ENCODE measurements at places on chromosomes 4 and X.

DNA sequence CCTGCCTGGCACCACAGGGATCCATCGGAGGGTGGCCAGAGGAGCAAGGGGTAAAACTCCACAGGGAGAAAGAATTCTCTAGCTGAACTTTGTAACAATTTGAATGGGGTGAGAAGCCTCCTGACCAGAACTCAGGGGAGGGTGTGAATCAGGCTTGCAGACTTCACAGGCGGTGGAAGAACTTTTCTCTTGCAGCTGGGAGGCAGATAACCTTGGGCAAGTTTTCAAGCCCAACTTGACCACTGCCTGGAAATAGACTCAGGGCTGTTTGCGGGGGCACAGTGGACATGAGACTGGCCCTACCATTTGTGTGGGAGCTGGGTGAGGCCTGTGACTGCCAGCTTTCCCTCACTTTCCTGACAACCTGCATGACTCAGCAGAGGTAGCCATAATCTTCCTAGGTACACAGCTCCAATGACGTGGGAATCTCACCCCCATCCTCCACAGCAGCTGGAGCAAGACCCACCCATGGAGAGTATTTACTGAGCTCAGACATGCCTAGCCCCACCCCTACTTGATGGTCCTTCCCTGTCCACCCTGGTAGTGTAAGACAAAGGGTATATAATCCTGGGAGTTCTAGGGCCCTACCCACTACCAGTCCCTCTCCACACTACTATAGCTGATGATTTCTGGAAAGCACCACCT lies 210.0 kb upstream of the AGTR2 start:
- no peak for DNase-seq

- no peak for DNase-seq
Observed at GRCh38 chrX:134855751-134856150, 135.0 kb upstream of the SMIM10 start.

DNA sequence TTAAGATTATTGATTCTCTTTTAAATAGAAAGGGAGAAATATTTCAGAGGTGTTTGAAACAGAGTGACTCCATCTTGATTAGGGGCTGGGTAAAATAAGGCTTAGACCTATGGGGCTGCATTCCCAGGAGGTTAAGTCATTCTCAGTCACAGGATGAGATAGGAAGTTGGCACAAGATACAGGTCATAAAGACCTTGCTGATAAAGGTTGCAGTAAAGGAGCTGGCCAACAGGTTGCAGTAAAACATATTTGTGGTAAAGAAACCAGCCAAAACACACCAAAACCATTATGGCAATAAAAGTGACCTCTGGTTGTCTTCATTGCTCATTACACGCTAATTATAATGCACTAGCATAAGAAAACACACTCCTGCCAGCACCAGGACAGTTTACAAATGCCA lies 165.0 kb downstream of the SPIN4 start:
- DNase-seq, result no peak

DNA sequence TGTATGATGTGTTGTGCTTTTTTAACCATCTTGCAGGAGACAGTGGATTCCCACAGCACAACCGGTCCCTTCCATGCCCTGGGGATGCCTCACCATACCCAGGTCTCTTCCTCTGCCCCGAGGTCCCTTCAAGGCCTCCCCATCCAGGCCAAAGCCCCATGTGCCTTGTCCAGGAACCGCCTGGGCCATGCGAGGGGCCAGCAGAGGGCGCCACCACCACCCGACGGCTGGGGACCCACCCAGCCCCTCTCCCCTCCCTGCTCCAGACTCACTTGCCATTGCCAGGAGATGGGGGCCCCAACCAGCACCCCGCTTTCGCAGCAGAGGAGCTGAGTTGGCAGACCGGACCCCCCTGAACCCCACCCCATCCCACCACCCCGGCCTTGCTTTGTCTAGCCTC lies 485.5 kb downstream of the TRAM1L1 start:
- no peak for DNase-seq

GRCh38 chrX:12583543-12583942 lies 207.7 kb upstream of the PRPS2 start:
- no peak for DNase-seq

GRCh38 chr4:5444918-5445517 lies 263.3 kb downstream of the EVC2 start:
- DNase-seq, result no peak

DNA sequence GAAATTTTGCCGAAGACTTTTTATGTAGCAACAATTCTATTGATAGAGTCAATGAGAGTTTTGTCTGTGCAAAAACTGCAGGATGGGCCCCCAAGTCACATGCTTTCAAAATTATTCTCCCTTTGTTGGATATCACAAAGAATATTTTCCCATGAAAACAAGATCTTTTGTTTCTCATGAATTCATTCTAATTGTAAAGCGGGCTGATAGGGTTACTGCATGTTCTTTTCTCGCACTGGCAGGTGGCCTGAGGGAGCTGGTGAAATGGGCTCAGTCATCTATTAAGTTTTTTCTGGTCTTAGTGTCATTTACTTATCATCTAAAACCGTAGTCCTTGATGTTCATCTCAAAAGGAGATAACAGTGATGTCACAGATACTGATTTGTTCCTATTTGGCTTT lies 44.2 kb downstream of the MID1IP1 start:
- DNase-seq, result no peak

- DNase-seq, result no peak
Observed at GRCh38 chrX:40484408-40485091, 96.2 kb upstream of the ATP6AP2 start.

DNA sequence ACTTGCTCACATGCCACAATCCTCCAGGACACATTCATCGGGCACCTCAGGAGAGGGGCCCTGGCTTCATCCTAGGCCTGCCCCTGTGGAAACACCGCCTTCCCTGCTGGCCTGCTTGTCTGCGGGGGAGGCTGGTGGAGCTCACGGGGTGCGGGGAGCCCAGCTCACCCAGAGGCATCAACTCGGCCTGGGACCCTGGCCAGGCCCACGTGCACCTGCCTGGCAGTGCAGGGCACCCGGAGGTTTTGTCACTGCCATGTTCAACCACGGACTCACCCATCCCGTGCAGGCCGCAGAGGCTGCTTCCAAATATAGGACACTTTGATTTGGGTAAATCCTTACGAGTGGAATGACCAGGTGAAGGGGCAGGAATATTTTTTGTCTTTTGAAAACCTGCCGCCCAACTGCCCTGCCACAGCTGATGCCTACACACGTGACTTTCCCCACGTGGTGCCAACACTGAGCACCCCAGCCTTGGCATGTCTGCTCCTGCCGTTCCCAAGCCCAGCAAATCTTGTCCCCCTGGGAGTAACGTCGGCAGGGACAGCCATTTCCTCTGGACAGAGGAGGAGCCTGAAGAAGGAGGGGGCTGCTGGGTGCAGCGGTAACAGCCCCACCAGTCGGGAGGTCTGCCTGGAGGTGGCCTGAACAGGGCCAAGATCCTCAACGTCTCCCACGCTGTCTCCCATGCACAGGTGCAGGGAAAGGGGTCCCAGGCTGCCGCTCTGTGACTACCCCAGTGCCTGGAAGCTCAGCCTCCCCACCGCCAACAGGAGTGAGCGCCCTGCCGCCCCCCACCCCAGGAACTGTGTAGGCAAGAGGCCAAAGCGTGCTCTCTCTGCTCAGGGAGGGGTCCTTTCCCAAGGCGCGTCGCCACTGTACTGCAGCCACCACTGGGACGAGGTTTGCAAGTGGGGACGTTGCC lies 8.5 kb downstream of the MXD4 start:
- DNase-seq, result no peak

- DNase-seq, result no peak
Observed at GRCh38 chr4:136742333-136742732, 790.0 kb downstream of the PCDH18 start.

- DNase-seq, result no peak
Observed at GRCh38 chr4:108143515-108143914, 25.2 kb downstream of the LEF1 start.

GRCh38 chr4:137082061-137082460 lies 450.2 kb downstream of the PCDH18 start:
- DNase-seq, result no peak

DNA sequence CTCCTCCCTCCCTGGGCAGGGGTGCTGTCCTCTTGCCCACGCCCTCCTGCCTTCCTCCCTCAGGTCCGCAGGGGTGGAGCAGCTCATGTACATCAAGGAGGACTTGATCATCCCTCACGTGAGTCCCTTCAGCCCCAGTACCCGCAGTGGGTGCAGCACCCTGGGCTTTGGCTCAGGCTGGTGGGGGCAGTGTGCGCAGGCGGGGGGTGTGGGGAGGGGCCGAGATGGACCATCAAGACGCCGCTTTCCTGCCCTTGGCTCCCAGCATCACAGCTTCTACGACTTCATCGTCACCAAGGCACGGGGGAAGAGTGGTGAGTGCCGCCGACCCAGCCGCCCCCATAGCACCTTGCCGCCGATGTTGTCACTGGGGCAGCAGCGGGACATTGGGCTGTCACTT lies 5.7 kb downstream of the FAM50A start:
- no peak for DNase-seq

GRCh38 chr4:33930497-33930896 lies 2313.8 kb downstream of the ARAP2 start:
- no peak for DNase-seq

GRCh38 chrX:12700745-12701144 lies 90.5 kb upstream of the PRPS2 start:
- DNase-seq, result no peak

DNA sequence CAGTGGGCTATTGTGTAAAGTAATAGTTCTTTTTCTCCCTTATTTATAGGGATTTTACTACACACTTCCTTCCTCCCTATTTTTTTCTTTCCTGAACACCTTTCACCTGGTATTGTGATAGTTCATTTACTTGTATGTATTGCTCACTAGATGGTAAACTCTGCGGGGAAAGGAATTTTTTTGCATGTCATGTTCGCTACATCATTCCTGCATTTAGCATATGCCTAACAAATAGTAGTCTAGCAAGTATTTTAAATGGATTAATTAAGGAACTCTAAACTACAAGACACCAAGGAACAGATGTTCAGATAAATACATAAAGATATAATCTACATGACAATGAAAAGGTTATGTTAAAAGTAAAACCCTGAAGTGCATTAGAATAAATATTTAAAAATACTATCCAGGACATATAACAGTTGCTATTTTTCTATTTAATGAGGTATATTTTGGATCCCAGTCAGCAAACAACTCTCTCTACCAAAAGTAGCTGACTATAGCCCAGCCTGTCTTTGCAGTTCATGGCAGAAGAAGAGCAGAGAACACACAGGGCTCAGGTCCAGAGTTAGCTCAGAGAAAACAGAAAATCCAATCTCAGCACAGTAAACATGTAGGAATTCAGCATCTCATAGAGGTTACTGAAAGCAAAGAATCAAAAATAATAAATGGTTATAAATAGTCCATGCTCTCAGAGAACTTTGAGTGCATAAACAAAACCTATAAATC lies 87.8 kb downstream of the PACRGL start:
- no peak for DNase-seq

GRCh38 chrX:111151764-111152163 lies 55.8 kb downstream of the PAK3 start:
- DNase-seq, result no peak

DNA sequence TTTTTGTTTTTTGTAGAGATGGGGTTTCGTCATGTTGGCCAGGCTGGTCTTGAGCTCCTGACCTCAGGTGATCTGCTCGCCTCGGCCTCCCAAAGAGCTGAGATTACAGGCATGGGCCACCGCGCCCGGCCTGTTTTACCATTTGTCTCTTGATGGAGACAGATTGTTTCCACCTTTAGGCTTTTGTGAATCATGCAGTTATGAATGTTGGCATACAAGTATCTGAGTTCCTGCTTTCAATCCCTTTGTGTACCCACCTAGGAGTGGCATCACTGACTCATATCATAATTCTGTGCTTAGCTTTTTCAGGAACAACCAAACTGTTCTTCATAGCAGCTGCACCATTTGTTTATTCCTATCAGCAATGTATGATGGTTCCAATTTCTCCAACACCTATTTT lies 20.2 kb upstream of the MGST2 start:
- DNase-seq, result no peak

GRCh38 chr4:159006202-159006601 lies 96.7 kb upstream of the RAPGEF2 start:
- DNase-seq, result no peak

- no peak for DNase-seq
Observed at GRCh38 chr4:48108309-48109073, 25.6 kb downstream of the TXK start.

DNA sequence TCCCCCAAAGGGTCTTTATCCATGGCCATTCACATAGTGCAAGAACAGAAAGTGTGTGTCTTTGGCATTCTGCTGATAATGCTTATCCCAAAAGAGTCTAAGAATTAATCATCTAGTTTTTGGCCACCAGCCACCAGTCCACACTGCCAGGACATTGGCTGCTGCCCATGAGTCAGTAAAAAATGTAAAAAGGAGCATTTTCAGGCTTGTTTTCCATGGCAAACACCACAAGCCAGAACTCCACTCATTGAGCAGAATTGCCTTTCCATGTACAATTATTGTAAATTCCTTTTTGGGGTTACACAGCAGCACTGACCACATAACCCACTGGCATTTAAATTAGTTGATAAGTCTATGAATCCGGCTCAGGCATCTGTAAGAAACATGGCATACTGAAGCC lies 89.2 kb upstream of the PRDX4 start:
- no peak for DNase-seq

DNA sequence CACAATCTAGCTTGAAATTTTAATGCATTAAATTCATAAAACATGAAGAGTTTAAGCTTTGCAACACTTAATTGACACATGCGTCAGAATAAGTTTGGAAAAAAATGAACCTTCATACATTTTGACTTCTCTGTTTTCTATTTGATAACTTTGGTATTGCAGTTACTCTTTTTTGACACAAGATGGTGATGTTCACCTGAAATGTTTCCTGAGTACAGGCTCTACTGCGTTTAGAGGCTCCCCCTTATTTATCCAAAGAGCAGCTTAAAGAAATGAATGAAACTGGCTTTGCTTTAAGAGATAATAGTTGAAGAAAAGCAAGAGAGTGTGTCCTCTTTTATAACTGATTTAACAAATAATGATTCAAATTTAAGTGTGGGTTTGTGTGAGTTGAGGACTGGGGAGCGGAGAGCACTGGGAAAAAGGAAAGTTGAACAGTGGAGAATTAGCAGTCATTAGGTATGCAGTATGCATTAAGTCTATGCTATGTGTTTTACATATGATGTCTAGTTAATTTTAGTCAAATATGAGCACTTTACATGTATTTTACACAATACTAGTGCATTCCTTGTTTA lies 180.6 kb upstream of the NUDT6 start:
- no peak for DNase-seq

DNA sequence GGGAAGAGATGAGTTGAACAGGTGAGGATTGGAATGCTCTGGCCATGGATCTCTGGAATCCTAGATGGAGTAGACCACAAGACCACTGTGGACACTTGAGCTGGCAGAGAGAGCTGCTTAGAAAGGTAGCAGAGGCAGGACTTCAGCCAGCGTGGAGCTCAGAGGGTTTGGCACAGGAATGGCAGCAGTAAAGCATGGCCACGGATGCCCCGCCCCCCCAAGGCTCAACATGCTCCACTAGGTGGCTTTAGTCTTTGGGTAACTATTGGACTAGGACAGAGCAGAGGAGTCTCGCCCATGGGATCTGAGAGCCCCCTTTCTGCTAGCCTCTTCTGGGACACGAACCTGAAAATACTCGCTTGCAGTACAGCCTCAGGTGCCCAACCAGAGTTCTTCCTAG lies 150.1 kb upstream of the NEIL3 start:
- DNase-seq, result no peak

Data from effector memory CD8-positive, alpha-beta T cell (primary cell).